ENCODE measurements at places on chromosomes 3 and 15.

GRCh38 chr15:100311833-100312476 lies 29.8 kb downstream of the ADAMTS17 start:
- no peak for DNase-seq

DNA sequence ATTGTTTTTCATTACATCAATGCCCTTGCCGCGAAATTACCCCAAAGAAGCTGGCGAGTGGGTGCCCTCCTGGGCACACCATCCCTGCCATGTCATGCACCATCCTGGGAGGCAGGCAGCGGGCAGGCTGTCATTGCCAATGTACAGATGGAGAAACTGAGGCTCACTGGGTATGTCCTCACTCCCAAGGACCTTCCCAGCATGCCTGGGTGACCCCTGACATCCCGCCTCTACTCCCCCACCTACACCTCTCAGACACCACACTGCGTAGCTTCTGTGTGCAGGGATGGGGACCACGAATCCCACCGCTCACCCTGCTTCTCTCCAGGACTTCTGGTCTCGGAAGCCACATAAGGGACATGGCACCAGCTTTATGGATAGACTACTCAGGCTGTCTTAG lies 41.0 kb upstream of the SLC41A3 start:
- no peak for DNase-seq

- DNase-seq, result no peak
Observed at GRCh38 chr3:63984391-63984790, 38.9 kb downstream of the PSMD6 start.

DNA sequence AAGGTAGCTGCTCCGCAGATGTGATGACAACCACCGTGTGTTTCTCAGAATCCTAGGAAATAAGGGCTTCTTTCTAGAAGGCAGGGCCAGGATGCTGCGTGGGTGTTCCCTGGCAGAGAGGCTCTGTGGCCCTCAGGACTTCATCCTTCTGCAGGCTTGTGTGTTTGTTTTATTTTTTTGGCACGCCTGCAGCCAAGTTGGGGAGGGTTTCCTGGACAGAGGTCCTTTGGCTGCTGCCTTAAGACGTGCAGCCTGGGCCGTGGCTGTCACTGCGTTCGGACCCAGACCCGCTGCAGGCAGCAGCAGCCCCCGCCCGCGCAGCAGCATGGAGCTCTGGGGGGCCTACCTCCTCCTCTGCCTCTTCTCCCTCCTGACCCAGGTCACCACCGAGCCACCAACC lies at the start of gene CLEC3B:
Gene CLEC3B (plus strand): TSS at position 266 of the 400 bp plus-strand sequence. CDS start 60 bp downstream, at position 326.
- no peak for DNase-seq

- DNase-seq, result no peak
Observed at GRCh38 chr3:58581328-58582091, 4.3 kb upstream of the FAM107A start.

DNA sequence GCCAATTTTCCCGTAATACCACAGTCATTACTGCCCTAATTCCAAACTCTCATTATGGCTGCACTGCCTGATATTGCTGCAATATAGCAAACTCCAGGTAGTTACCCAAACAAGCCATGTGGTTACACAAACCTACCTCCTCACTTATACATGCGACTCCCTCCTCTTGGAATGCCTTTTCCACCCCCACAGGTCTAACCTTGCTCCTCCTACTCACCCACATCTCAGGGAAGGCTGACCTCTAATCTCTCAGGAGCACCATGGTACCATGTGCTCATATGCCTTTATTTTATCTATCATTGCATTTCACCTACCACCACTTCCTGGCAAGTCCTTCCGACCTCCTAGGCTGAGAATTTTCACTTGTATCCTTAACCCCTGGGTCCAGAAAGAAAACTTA lies 2.9 kb downstream of the RBPMS2 start:
- DNase-seq, result no peak

DNA sequence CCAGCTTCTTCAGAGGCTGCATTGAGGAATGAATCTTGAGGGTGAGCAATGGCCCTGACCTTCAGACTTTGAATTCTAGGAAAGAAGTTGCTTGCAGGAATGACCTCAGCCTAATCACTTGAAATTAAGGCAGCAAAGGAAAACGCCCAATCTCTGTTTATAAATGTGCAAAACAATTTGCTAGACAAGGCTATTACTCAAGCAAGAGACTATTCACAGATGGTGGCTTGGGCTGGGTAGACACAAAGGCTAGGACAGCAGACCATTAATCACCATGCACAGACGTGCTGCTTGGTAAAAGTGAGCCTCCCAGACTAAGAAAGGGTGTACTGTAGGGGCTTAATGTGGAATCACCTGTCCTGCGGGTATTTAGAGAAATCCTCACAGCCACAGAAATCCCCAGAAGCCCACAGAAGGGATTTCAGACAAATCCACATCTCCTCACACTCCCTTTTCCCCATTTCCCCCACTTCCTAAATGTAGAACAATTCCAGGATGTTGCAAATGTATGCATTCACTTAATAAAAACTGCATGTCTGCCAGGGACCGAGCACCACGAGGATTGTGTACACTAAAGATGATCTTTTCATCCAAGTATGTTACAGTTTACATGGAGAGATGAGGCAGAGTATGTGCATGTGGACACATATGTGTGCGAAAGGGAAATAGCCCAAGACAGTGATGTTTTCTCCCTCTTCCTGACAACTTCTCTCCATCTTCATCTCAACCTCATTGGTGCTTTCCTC lies 259.5 kb downstream of the THSD4 start:
- no peak for DNase-seq

GRCh38 chr3:137687181-137687879 lies 76.8 kb upstream of the SOX14 start:
- no peak for DNase-seq

DNA sequence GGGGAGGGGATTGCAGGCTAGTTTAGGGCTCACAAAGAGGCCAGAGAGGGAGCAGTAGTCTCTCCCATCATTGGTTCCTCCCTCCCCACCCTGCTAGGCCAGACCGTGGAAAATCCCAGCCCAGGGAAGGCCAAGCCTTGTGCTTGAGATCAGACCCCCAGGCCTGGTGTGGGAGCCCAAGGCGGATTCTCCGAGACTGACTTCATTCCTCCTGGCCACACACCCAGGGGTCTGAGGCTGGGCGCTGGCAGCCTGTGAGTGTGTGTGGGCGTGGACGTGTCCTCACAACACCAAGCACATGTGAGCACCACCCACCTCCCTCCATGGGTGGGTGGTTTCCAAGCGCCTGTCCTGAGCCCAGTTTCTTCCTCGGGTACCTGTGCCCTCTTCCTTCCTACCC lies 4.1 kb downstream of the LOXL1 start:
- no peak for DNase-seq

- no peak for DNase-seq
Observed at GRCh38 chr15:78207641-78208340, 26.6 kb downstream of the ACSBG1 start.

GRCh38 chr3:149388001-149388440 lies 10.6 kb upstream of the TM4SF1 start:
- no peak for DNase-seq
